NCI-H1105 treated with DMSO at 0.1 percent for 48 hours (cell line): ENCODE measurements at places on chromosomes 6 and 20.

DNA sequence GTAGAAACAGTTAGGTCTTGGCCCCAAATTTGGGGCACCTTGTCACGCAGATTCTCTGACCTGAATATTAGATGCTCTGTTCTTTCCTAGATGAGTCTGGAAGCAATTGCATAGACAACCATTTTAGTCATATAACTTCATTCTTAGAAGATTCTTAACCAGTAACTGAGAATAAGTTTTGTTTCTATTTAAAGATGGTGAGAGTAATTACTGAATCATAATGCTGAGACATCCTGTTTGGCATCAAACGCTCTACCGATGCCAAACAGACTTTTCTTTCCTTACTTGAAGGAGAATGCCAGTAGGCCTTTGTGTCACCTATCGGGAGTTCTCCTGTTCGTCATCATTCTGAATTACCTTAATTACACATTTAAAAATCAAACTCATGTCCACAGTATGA lies 131.6 kb upstream of the ID4 start:
- DNase-seq, result no peak

DNA sequence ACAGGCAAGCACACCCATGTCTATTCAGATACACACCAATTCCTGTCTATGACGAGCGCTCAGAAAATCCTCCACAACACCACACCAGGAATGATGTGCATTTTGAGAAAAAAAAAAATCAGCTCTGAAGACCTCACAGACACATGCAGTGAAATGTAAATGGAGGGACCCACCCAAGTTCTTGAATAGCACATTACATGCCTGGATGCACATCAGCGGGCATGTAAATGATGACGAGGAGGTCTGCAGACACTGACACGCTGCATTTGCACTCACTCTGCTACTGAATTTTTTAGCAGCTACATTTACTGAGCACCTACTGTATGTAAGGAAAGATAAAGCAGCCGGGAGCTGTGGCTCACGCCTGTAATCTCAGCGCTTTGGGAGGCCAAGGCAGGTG lies 14.7 kb downstream of the NRSN2 start:
- DNase-seq, result no peak

- DNase-seq, result no peak
These were observed 77.5 kb downstream of the PSMG4 start for GRCh38 chr6:3336066-3336786.

DNA sequence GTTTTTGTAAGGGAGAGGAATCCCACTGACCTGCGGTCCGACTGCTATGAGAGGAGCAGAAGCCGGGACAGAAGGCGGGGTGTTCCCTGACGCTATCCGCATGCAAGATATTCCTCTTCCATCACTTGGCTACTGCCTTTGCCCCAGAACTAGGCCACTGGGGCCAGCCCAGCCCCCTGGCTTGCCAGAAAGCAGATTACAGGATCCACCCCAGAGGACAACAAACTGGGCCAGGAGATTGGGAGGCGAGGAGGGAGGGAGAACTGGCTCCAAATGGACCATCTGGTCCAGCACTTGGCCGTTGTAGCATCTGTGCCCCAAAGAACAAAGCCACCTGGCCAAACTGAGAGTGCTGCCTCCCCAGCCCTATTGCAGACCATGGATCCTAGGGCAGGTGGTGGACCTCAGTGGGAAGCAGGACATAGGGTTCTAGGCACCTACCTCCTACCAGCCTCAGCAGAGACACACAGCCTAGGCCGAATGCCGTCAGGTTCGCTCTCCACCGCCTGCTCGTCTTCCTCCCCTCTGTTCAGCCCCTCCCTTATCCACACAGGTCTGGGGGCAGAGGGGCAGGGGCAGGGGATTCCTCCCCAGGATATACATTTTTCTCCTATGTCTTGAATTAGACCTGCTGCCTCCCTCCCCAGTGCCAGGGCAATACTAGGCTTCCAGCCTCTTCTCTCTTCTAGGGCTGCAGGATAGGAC lies 4.0 kb downstream of the MDGA1 start:
- DNase-seq, result no peak

- no peak for DNase-seq
These were observed 112.1 kb upstream of the ASF1A start for GRCh38 chr6:118781897-118782296.

- no peak for DNase-seq
These were observed 11.2 kb upstream of the PSMG4 start for GRCh38 chr6:3247255-3248146.

- DNase-seq, result no peak
These were observed 695.1 kb upstream of the CITED2 start for GRCh38 chr6:140069576-140069975.

- no peak for DNase-seq
These were observed 244.2 kb downstream of the HIVEP2 start for GRCh38 chr6:142700671-142701312.
